ENCODE measurements at places on chromosomes 13 and 19.
A peak's percentile ranks its signal among the peaks of the same experiment; 100 is the strongest.

DNA sequence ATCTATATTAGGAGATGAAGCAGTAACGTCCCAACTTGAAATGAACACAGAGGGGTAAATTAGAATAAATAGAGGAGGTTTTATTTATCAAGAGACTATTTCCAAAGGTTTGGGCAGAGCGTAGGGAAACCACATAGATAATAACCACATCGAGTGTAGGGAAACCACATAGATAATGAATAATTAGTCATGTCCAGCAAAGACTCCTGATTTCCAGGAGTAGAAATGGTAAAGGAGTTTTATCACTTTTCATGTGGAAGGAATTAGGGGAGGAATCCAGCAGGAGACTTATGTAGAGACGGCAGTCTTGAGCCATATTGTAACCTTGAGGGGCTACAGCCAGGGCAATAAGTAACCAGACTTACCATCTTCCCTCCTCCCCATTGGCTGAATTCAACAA is 136.3 kb upstream of the CSNK1A1L start:
- DNase-seq = no peak

- no peak for DNase-seq
Observed at GRCh38 chr13:20989656-20990321, 71.6 kb downstream of the LATS2 start.

- no peak for DNase-seq
Observed at GRCh38 chr13:53197424-53197823, 168.8 kb downstream of the OLFM4 start.

- DNase-seq = no peak
Observed at GRCh38 chr13:24505756-24506155, 6.8 kb downstream of the PARP4 start.

DNA sequence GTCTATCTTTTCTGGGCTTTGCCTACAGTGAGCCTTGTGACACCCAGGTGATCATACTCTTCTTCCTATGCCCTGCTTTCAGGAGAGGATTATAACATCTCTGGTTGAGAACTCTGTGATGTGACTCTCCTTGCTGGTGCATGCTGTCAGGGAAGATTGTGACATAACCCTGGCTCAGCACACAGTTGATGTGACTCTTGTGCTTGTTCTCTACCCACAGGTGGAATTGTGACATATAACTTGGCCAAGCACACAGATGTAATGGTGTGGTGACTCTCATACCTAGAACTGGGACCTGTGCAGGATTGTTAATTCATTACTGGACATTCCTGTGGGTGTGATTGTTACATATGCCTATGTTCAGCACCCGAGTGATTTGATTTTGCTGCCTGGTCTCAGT is 21.7 kb upstream of the ZNF254 start:
- no peak for DNase-seq

DNA sequence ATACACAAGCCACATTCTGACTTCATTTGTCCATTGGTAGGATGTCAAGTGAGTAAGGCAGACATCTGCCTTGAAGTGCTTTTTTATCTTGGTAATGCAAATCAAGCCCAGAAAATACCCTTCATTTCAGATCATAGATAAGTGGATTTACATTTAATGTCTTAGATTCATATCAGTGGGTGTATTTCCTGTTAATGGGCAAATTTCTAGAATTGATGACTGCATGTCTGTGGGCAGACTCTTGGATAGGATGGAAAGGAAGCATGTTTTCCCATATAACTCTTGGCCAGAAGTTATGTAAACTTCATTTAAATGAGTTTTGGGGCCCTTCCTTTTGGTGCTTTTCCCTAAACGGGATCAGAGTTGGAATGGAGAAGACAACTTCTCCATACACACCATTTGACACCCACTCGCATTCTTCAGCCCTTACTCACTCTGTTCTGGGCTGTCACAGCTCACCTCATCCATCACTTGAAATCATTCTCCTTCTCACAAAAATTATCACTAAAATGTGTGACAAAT is 154.6 kb downstream of the FLT1 start:
- no peak for DNase-seq

DNA sequence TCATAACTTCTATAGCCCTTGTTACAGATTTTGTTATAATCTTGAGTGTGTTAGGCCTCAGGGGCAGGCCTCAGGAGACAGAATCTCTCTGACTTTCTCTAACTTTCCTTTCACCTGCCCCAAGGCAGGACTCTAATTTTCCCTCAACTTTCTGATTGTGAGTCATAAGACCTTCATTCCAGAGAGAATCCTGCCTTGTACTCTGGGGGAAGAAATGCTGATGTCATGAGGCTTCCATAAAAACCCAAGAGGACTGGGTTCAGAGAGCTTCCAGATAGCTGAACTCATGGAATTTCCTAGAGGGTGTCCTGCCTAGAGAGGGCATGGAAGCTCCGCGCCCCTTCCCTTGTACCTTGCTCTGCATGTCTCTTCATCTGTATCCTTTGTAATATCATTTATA is 5.3 kb upstream of the KBTBD6 start:
- no peak for DNase-seq

DNA sequence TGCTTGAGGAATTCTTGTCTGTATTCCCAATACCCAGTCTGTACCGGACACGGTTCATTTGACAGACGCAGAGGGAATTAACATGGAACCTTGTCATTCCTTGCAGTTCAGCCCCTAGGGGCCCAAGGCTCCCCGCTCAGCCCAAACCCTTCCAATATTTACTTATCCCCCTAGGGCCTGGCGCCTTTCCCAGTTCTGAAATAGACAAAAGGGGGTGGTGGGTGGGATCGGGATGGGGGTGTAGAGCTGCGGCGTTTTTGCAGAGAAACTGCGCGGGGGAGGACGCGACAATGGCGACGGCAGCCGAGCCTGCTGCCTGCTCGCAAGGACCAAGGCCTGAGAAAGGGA is 583 bp downstream of the AKAP8L start:
- DNase-seq = no peak

- DNase-seq = no peak
Observed at GRCh38 chr19:35641515-35642151, at the start of gene ETV2. Gene ETV2, plus strand, starts transcription at chr19:35641745. Its CDS starts 716 bp downstream, at chr19:35642461.

DNA sequence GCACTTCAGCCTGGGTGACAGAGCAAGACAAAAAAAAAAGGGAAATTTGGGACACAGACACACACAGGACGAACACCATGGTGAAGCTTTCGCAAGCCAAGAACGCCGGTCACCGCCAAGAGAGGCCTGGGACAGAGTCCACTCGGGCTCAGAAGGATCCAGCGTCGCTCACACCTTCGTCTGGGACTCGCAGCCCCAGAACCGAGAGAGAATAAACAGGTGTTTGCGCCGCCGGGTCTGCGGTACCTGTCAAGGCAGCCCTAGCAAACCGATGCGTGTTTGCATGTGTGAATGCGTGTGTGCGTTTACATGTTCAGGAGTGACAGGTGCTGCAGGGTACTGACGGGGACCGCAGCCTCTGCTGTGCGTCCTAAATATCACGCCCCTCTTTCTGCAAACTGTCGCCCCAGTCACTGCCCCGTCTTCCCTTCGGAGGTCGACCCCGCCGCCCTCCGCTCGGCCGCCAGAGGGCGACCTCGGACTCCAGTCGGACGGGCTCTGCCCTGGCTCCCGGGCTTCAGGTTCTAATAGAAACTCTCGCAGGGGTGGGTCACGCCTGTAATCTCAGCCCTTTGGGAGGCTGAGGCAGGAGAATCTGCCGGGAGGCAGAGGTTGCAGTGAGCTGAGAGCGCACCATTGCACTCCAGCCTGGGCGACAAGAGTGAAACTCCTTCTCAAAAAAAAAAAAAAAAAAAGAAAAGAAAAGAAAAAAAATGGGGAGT is 11.8 kb upstream of the CSNK1G2 start:
- peak; percentile 74 for DNase-seq

DNA sequence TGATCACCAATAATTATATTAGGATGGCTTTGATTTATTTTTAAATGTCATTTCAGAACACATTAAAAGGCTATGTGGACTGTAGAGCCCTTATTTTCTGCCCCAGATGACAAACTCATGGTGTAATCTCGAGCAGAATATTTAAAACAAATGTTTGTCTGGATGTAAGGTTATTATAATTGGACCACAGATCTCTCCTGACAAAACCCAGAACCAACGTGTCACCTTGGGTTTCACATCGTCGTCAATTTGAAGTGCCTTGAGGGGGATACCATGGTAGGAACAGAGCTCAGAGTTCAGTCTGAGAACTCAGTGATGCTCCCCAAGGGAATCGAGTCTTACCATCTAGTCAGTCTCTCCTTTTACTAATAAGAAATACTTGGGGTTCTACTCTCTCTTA is 2.8 kb downstream of the SACS start:
- DNase-seq = no peak

- DNase-seq = no peak
Observed at GRCh38 chr13:75415694-75416093, 66.3 kb downstream of the TBC1D4 start.

- no peak for DNase-seq
Observed at GRCh38 chr19:30226464-30227011, 145.6 kb upstream of the ZNF536 start.

DNA sequence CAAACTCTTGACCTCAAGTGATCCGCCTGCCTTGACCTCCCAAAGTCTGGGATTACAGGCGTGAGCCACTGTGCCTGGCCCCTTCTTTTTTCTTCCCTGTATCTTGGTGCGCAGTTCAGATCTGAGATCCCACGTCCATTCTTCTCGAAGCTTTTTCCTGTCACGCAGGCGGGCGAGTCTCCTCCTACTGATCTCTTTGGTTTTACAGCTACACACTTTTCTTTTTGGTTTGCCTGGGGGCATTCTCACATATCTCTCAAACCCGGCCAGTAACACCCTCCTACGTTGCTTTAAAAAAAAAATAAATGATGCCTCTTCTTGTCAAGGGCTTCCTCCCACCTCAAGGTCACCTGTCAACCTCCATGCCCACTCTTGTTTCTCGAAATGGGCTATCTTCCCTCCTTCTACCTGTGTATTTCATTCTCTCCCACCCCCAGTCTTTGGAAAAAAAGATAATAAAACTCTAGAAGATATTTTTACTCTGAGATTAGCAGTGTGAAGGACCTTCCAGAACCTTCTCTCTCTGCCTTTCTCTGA is 12.1 kb downstream of the TMPRSS9 start:
- DNase-seq = no peak

- no peak for DNase-seq
Observed at GRCh38 chr19:6720369-6721137, at the start of gene C3. Gene C3, minus strand, starts transcription at chr19:6720650. Its CDS starts 61 bp downstream, at chr19:6720589.

DNA sequence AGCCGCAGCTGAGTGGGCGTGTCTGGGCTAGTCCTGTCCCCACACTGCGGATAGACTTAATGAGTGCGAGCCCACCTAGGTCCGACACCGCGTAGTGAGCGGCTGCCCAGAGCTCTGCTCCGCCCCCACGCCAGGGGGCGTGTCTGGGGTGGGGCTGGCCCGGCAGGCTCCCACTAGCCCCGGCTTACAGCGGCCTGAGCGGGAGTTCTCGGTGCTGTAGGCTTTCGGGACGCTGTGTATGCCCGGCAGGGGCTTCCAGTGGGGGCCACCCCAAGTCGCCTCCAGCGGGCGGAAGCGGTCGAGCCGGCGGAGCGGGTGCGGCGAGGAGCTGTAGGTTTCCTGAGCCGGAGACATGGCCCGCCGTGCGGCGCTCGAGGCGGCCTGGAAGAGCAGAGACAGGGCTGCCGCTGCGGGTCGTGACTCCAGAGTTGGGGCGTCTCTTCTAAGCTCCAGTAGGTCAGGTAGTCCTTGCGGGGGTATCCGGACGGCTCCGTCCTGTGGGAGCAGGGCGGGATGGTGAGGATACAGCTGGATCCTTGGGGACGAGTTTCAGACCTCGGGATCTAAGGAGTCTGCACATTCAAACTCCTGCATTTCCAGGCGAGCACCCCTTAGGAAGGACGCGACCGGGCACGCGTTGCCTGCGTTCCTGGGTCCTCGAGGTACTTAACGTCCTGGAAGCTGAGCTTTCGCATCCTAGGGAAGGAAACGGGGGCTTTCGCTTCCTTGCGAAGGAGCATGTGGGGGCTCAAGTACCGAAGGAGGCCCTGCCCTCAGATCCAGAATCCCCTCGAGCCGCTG is 1.2 kb downstream of the CGB7 start:
- peak; percentile 33 for DNase-seq

- DNase-seq = no peak
Observed at GRCh38 chr13:22486490-22486889, 694.3 kb upstream of the SGCG start.

DNA sequence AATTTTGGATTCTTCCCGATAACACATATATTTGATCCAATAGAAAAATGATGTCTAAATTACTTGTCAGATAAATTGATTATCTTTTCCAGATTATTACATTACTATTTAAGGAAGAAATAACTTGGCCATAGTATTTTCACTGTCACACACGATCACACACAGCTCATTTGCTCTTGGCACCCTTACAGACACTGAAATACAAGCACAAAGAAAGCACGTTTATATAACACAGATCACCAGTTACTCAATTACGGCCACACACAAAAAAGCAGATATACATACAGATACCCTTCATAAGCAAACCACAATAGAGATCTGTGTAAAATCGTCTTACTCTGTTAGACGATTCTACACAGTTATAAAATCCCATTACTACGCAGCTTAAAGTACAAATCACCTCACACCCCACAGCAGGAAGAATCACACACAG is 716 bp upstream of the ZNF420 start:
- DNase-seq = no peak

DNA sequence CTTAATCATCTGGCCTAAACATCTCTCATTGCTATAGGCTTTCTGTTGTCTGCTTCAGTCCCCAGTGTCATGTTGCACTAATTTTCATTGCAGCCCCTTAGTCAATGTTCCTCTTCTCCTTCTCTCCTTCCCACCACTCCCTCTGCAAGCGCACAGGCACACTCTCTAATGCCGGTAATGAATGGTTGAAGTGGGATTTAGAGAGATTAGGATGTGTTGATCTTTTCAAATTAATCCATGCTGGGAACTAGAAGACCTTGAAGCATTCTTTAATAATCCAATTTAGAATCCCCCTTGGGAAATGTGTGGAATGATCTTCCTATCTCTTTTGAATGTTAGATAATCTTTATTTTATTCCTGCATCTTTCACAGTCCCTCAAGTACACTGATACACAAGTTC is 33.2 kb upstream of the NDFIP2 start:
- DNase-seq = no peak

DNA sequence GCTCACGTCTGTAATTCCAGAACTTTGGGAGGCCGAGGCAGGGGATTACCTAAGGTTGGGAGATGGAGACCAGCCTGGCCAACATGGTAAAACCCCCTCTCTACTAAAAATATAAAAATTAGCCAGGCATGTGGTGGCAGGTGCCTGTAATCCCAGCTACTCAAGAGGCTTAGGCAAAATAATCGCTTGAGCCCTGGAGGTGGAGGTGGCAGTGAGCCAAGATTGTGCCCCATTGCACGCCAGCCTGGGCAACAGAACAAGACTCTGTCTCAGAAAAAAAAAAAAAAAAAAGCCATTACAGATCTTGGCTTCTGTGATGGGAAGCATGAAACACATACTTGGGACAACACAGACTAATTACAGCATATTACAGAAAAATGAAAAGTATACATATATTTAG is 1404.5 kb upstream of the SPRY2 start:
- no peak for DNase-seq

DNA sequence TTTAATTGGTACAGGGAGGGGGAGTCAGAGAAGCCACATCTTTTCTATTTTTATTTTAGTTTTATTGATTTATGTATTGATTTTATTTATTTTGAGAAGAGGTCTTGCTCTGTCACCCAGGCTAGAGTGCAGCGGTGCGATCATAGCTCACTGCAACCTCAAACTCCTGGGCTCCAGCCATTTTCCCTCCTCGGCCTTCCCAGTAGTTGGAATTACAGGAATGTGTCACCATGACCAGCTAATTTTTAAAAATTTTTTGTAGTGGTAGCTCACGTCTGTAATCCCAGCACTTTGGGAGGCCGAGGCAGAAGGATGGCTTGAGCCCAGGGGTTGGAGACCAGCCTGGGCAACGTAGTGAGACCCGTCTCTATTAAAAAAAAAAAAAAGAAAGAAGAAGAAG is 4.1 kb downstream of the IL27RA start:
- no peak for DNase-seq
